ENCODE measurements at places on chromosomes 6 and 20.

DNA sequence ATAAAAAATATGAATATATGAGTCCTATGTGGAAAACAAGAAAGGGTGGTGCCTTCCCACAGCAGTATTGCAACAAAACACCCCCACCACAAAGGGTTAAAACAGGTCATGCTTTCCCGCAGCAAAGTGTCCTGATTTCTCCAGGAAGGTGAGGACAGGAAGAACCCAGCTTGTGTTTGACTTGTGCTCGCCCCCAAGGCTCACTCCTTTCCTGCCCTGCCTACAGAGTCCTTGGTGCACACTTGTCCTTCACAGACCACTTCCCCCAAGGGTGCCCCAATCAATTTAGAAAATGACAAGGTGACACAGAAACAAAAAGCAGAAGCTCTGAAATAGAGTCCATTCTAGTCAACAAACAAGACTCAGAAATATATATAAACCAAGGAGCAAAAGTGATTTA lies 237.4 kb downstream of the PTPRK start:
- DNase-seq: no peak

- DNase-seq: no peak
These were observed 149.0 kb upstream of the SGK1 start for GRCh38 chr6:134466771-134467525.

DNA sequence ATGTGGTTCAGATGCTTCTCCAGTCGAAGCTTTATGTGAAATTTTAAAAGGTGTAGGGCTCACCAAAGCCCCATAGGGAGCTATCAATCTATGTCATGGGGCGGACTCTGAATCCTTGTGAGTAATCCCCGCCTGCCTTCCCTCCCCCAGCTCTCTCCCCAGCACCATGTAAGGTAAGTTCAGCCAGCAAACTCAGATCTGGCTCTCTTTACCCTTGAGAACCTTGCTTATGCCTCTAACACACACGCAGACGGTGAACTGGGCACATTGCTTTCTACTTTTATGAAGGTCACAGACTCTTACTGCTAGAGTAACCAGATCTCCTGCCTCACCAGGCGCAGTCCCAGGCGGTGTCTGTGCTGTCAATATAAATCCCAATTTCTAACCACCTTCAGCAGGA lies 82.6 kb upstream of the CNKSR3 start:
- DNase-seq: no peak

DNA sequence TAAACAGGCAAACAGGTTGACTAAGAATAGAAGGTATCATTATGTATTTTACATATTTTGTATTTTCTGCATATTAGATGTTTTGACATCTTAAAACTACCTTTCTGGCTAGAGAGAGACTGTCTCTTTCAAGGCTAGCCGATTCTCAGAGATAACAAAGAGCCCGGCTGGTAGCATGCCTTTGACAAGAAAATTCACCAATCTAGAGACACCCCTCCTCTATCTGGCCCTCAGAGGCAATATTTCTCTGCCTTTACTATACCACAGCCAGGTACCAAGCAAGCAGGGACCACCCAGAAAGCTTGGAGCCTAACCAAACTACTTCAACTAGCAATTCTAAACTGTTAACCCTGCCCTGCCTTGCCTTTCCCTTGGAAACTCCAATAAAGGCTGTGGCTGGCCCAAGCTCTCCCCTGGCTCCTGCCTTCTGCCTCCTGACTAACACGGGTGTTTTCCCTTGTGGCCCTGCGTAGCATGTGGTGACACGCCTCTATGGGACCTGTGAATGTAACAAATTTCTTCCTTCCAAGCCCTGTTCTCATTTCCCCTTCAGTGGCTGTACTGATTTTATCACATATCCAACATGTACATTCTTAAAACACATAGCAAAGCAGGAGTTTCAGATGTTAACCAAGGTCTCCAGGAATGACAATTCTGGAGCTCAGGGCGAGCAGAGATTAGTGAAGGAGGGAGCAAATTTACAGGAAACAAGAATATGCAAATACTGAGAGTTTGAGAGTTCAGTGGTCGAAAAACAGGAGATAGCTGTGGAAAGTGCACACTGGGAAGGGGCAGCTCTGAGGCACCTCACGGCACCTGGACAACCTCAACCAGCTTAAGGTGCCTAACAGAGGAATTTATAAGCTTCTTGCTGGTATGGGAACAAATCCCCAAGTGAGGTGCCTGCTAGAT lies 120.8 kb downstream of the BACH2 start:
- peak; percentile 81 for DNase-seq

- DNase-seq: no peak
These were observed 17.4 kb upstream of the HM13 start for GRCh38 chr20:31496761-31497295.

DNA sequence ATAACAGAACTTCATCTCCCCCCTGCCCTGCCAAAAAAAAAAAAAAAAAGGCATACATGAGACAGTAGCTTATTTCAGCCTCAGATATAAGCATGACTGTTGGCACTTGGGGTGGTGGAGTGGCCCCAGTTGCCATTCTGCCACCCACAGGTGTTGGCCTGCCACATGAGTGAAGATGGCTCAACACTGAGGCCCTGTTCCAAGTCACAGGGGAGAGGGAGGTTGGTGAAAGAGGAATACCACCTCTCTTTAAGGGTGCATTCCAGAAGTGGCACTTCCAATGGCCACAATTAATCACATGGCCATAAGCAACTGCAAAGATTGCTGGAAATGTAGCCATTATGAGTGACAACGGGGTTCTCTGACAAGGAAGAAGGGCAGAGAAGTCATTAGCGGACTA lies 61.9 kb upstream of the JARID2 start:
- peak; percentile 66 for DNase-seq

GRCh38 chr20:36367907-36368799 lies 62.0 kb downstream of the DLGAP4 start:
- DNase-seq: no peak

DNA sequence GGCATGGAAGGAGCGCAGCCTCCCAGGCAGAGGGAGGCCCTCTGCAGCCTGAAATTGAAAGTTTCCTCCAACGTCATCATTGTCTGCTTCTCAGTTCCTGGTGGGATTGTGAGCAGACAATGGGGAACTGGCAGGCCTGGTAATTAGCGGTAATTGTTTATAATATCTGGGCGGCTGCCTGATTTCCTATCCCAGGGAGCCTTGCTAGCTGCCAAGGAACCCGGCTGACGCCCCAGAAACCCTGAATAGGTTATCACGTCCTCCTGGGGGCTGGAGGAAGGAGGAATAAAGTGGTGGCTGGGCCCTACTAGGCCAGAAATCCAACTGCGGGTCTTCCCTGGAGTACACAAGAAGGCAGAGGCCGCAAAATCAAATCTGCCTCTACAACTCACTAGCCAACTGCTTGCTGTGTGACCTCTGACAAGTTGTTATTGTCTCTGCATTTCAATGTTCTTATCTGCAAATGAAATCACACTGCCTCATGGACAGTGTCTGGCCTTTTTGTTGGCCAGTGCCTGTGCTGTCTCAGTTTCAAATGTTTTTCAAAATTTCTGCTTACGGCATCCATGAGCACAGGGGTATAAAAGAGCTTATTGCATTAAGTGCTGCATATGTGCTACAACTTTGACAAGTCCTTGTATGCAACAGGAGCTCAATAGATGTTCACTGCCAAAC lies 16.9 kb downstream of the KCNK15 start:
- no peak for DNase-seq

- DNase-seq: no peak
These were observed 74.1 kb downstream of the PLEKHG1 start for GRCh38 chr6:150673720-150674346.

Measured in activated CD8-positive, alpha-beta memory T cell treated with anti-CD3 and anti-CD28 coated beads, Interleukin-2, amount 50 U/mL, for 48 hours (primary cell).